Mucosa of gallbladder (tissue), 1 donor: ENCODE measurements at places on chromosomes 2 and 18. TPM values are rescaled to one million over a fixed set of nuclear protein-coding genes. Genes with fewer than 3 reads are reported as not detected.

The DCDC2C gene
- 0.14 TPM for total RNA-seq

DNA sequence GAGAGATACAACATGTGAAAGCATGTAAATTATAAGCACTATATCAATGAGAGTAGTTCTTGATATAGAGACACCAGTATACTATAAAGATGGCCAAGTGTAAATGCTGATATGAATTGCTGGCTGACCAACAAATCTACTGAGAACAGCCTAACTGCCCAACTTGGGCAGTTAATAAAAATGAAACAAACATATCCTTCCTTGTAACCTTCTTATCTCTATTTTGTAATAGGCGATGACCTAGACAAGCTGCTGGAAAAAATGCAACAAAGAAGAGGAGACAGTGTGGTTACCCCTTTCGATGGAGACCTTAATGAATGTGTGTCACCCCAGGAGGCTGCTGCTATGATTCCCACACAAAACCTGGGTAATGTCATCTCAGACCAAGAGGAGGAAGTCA is 148.7 kb downstream of the ESCO1 start:
- no peak for DNase-seq

- DNase-seq = no peak
Observed at GRCh38 chr2:143397884-143398614, 268.8 kb downstream of the ARHGAP15 start.

The ZBTB14 gene
- total RNA-seq = 14.1 TPM

The HOXD1 gene
- 0.40 TPM for total RNA-seq

The IL1F10 gene
- total RNA-seq = not detected

GRCh38 chr2:217939629-217940245 is 63.1 kb downstream of the TNS1 start:
- DNase-seq = no peak

- no peak for DNase-seq
Observed at GRCh38 chr2:160680294-160680693, 186.7 kb upstream of the RBMS1 start.

GRCh38 chr2:171952748-171953147 is 30.5 kb downstream of the HAT1 start:
- no peak for DNase-seq

DNA sequence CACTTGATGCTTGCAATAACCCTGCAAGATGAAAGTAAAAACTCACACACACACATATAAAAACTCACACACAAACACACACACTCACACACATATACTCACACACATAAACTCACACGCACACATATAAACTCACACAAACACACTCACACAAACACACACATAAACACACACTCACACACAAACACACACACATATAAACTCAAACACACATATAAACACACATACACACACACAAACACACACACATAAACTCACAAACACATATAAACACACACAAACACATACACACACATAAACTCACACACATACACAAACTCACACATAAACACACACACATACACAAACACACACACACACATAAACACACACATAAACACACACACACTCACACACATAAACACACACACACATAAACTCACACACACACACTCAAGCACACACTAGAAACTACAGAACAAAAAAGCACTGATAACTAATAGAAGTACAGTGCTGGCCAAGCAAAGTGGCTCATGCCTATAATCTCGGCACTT is 117.7 kb upstream of the TEKT4 start:
- no peak for DNase-seq

DNA sequence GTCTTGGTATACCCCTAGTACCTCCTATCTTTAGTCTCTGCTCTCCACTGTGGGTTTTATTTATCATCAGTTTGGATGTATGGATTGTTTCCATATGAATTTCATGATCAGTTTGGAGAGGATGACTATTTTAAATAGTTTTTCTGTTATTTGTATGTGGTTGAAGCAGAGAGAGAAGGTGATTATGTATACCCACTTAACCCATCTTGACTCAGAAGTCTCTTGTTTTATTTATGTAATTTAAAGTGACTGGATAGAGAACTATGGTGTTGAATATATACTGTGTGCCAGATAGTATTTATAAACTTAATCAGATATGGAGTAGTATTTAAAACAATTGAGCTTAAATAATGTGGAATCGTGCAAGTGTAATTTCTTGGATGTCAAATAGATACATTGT is 39.9 kb downstream of the SMAD4 start:
- no peak for DNase-seq

- no peak for DNase-seq
Observed at GRCh38 chr18:6982398-6982797, 135.2 kb downstream of the LAMA1 start.

DNA sequence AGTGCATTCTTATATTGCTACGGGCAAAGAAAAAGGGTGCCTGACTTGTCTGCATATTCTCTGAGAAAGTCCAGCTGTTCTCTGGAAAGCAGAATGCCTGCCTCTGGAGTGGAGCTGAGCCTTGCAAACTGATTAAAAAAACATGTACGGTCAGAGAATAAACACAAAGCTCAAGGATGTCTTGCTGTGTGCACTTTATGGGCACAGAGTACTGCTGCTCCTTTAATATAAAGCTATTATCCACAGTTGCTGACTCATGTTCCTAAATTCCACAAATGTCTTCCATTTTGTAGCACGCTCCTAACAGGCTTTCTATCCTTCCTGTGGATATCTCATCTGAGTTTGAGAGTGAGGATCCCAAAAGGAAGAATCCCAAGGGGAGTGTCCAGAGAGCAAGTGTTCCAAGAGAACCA is 229.0 kb downstream of the MREG start:
- DNase-seq = no peak

DNA sequence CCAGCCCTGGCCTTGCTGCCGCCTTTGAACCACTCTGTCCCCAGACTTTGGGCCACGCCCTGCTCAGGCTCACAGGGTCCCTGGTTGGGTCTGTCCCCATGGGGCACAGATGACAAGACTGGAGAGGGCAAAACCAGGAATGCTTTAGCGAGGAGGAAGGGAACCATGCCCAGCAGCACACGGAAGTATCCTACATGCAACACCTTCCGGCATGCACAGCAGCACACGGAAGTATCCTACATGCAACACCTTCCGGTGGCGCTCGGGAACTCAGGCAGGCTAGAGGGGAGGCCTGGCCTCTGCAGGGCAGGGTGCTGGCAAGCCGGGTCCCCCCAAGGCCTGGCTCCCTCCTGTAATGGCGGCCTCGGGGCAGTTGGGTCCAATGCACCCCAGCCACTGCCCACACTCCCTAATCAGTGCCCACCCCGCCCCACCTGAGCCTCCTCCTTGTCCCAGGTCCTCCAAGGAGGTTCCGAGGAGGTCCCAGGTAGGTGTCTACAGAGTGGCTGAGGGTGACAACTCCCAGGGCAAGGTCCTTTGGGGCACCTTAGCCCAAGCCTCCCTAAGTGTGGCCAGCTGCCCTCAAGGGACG is 33.6 kb upstream of the SNED1 start:
- DNase-seq = no peak

The OSR1 gene
- total RNA-seq = 4.9 TPM

DNA sequence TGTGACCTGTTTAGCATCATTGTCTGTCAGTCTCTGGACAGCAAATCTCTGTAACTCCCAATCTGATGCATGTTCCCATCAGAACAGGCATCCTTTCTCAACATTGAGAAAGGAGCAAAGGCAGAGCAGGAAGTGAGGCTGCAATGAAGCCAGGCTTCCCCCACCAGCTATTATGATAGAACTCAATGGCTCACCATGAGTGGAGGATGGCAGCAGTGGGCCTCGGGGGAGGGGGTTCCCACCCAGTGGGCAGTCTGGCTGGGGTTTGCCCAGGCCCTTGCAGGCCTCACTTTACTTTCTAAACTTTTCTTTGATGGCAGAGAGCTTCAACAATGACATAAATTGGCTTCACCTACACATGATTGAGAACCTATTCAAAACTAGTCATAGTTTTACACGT is 240.6 kb upstream of the CXCR4 start:
- no peak for DNase-seq

- DNase-seq = no peak
Observed at GRCh38 chr18:10936176-10937053, 213.0 kb downstream of the PIEZO2 start.
